ENCODE measurements at places on chromosomes 16 and 17. TPM values are rescaled to one million over a fixed set of nuclear protein-coding genes. Genes with fewer than 3 reads are reported as not detected.

GRCh38 chr17:47633996-47634395 is 15.7 kb upstream of the KPNB1 start:
- peaks cover 17% of the 10 kb centered on the region for H3K4me1 ChIP-seq
- no peak overlapping the region for H3K27ac ChIP-seq
- no peak overlapping the region for H3K4me3 ChIP-seq
- DNase-seq: no peak

DNA sequence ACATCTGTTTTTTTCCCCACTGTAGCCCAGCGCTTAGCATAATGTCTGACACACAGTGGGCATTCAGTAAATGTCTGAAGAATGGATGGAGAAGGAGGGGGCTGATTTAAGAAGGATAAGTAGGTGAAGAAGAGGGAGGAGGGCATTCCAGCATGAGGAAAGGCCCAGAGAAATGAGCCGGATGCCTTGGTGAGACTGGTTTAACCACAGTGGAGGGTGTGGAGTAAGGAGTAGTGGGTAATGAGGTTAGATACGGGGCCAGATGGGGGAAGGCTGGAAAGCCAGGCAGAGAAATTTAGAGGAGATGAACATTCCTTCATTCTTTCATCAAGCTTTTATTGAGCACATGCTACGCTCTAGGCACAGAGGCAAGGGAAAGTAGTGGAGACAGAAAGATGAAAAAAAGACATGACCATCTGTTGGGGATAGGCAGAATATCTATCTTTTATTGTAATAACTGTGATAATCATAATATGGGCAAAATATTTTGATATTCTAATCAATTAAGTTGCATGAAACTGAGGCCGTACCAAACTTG is 43.7 kb upstream of the NFAT5 start:
- no peak for DNase-seq
- peaks cover 25% of the 10 kb centered on the region for H3K4me1 ChIP-seq
- H3K27ac ChIP-seq: no peak overlapping the region
- H3K36me3 ChIP-seq: peaks cover 4% of the 10 kb centered on the region
- no peaks in the 10 kb centered on the region for H3K27me3 ChIP-seq

DNA sequence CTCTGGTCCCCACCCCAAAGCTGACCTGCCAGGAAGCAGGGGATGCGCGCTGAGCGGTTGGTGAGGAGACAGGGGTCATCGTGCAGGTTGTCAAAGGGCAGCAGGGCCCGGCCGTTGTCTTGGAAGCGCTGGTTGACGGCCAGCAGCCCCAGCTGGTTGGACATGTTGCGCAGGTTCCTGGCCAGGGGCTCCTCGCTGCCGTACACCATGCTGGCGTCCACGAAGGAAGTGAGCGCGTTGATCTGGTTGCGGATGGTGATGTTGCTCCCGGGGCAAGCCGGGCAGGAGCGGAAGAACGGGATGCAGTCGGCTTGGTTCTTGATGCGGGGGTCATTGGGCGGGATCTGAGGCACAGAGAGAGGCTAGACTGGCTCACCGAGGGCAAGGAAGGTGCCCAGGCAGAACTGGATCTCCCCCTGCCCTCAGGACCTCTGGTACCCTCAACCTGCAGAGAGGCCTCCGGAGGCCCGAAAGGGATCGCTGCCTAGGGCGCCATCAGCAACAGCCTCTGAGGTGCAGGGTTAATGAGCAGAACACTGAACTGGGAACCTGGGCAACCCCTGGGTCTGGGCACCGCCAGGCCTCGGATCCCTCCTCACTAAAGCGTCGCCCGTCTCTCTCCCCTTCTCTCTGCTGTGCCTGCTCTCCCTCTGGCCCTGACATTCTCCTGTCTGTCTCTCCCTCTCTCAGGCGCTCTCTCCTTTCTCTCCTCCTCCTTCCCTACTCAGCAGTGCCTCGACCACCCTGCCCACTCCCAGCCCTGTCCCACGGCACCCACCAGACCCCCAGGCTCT is 2.7 kb downstream of the MPO start:
- peaks cover 15% of the 10 kb centered on the region for H3K4me1 ChIP-seq
- H3K4me3 ChIP-seq: no peak overlapping the region
- H3K27ac ChIP-seq: no peak overlapping the region
- DNase-seq: peak; percentile 9

DNA sequence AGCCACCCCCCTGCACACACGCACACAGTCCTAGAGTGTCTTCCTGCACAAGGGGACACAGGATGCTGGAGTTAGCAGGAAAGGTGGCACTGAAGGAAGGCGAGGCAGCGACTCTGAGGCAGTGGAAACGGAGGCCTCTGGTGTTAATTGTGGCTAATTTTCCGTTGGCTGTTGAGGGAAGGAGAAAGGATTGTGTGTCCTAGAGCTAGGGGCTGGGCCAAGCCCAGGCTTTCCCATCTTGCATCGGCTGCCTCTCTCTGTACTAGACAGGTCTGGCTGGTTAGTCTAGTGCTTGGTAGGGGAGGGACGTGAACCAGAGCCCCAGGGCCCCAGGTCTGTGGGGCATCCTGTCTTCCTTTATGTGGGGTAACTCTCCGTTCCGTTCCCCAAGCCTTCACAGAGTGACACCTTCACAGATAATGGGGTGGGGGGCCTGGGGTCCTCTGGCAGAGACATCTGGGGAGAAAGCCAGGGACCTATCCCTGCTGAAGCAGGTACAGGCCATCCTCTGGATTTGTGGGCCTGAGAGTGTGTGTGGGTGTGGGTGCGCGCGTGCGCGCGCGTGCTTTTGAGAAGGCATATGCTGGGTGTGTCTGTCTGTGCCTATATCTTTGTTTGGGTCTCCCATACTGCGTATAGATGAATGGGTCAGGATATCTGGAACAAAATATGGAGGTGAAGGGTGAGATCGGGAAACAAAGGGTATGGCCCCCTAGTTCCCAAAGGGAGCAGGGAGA is at the start of gene CHD3:
CHD3 (plus strand) TSS at position 606 of the 737 bp plus-strand sequence. CDS start 212 bp downstream, outside the sequence.
- DNase-seq: peak; percentile 60
- H3K4me3 ChIP-seq: no peak within 1 kb of the TSS
- H3K36me3 ChIP-seq: peaks cover 22% of the 10 kb centered on the region

The BRIP1 gene
- 30.6 TPM for total RNA-seq
